ENCODE measurements at places on chromosomes 6 and 20. TPM values are rescaled to one million over a fixed set of nuclear protein-coding genes. Genes with fewer than 3 reads are reported as not detected.

POU3F2 gene
- not detected for total RNA-seq

HBS1L gene
- total RNA-seq = 61.0 TPM

- DNase-seq = peak; percentile 55
Measured at GRCh38 chr20:1338096-1338495, 9.2 kb upstream of the SDCBP2 start.

DNA sequence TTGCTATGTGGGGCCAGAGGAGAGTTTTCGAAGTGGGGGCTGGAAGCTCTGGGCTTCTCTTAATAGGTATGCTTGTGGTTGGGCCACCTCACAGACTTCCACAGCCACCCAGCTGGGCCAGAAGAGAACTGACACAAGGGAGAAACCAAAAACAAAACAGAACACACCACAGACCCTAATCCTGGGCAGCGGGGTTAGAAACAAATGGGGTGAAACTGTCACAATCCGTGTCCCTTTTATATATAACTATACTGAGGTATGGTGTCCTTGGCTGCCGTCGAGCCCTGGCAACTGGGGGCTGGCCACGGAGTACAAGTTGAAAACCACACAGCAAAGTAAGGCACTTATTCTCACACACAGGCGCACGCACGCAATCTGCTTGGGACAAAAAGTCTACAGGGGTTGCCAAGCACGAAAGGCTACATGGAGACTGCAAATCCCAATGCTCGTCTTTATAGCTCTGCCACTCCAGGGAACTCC is 78.3 kb downstream of the TRAM2 start:
- no peak for DNase-seq

DNA sequence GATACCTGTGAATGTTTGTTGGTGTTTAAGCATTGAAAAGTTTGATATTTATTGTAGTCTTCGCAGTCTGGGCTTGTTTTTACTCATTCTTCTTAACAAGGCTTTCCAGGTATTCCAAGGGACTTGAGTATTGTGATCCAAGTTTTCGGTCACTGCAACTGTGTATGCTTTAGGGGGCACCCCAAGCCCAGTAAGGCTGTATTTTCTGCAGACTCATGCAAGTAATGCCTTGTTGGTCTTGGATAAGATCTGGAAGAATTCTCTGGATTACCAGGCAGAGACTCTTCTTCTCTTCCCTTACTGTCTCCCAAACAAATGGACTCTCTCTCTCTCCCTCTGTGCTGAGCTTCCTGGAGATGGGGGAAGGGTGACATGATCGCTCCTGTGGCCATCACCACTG is 82.1 kb downstream of the RFPL4B start:
- DNase-seq = no peak

C20orf141 gene
- not detected for total RNA-seq

GABRR2 gene
- total RNA-seq = 3.3 TPM

DNA sequence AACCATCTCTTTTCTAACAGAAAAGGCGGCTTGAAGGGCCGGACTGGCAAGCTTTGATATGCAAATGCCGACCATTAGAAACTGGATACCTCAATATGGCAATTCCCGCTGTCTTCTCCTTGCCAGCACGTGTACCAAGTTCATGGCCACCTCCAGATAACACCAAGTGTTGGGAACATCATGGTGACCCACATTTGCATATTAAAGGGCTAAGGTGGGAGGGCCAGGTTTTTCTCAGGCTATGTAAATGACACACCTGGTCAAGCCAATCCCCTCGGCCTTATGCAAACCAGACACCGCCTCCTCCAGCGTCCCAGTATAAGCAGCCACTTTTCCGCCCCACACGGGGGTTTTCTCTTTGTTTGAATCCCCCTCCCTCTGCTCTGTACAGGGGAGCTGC is 110.7 kb downstream of the DACT2 start:
- peak; percentile 26 for DNase-seq

C6orf58 gene
- not detected for total RNA-seq

DNA sequence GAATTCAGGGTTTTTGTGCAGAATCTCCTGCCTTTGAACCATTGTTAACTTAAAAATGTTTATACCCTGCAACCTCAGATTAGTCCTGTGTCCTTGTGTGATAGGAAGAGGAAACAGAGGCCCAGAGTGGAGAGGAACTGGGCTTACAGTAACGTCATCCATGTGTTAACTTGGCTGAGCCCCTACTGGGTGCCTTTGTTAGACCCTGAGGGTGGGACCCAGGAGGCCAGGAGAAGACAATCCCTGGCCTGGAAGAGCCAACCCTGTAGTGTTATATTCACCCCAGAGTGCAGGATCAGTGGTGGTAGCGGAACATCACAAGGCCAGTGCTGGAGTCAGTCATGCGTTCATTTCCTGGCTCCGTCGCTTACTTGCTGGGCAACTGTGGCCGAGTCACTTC is 10.6 kb downstream of the MYLK2 start:
- no peak for DNase-seq

DNA sequence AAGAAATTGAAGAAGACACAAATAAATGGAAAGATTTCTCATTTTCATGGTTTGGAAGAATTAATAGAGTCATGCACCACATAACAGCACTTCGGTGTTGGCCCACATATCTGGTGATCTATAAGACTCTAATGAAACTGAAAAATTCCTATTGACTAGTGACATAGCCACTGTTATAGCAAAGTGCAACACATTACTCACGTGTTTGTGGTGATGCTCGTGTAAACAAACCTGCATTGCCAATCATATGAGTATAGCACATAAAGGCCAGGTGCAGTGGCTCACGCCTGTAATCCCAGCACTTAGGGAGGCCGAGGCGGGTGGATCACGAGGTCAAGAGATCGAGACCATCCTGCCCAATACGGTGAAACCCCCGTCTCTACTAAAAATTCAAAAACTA is 84.4 kb upstream of the STMND1 start:
- DNase-seq = no peak

DNA sequence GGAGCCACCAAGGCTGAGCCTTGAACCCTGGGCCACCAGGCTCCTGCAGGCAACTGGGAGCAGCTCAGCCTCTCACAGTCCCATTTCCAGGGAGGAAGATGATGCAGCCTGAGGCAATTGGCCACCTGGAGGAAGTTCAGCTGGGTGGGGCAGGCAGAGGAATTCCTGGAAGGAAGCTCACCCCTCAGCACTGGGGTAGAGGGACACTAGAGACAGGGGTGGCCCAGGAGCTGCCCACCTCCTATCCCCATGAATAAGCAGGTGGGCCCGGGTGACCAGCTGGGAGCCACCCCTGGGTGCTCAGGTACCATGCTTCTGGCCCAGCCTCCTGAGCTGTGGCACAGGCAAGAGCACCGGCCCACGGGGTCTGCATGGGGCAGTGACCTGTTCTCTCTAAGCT is 3.6 kb upstream of the HSPA12B start:
- no peak for DNase-seq

GRCh38 chr6:43256670-43257366 is 13.5 kb downstream of the TTBK1 start:
- DNase-seq = no peak
